ENCODE measurements at places on chromosomes 13 and 19.
A peak's percentile ranks its signal among the peaks of the same experiment; 100 is the strongest.

DNA sequence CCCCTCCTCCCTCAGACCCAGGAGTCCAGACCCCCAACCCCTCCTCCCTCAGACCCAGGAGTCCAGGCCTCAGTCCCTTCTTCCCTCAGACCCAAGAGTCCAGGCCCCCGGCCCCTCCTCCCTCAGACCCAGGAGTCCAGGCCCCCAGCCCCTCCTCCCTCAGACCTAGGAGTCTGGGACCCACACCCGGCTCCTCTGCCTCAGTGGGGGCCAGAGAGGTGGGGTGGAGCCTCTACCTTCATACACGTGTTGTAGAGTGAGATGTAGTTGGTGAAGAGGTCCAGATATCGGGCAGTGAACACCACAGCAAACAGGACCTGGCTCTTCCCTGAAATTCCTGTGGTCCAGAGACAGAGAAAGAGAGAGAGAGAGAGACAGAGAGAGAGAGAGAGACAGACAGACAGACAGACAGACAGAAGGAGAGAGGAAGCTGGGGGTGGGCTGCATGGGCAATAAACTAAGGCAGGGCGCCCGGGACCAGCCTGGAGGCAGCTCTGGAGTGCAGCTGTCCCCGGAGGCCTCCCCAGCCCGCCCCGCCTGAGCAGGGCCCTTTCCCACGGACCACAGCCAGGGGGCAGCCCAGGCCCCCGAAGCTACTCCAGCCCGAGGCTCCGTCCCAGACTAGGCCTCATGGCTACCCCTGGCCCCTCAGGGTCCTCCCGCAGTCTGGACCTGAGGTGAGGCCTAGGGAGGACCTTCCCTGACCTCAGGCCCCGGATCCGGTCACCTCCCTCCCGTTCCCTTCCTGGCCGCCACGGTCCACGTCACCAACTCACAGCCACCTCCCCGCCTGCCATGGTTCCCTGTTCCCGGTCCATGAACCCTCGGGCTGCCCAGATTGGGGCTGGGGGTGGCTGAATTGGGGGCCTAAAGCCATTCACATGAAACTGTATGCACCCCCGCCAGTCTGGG is 907 bp downstream of the KDELR1 start:
- no peak for DNase-seq

DNA sequence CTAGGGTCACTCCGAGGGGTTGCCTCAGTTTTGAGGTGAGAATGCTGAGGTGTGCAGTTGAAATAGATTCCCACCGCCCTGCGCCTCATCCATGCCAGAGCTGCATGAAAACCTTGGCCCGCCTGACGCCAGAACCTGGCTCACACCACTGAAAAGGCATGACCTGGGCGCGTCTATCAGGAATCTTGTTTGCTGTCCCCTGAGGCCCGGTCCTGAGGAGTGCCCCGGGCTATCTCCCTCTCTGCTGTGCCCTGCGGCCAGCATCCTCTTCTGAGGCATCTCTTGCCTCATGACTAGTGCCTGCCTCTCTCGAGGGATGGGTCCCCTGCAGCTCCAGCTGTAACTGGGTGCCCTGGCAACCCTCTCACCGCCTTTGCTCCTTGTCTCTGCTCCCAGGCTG is 28.1 kb downstream of the SMARCA4 start:
- no peak for DNase-seq

DNA sequence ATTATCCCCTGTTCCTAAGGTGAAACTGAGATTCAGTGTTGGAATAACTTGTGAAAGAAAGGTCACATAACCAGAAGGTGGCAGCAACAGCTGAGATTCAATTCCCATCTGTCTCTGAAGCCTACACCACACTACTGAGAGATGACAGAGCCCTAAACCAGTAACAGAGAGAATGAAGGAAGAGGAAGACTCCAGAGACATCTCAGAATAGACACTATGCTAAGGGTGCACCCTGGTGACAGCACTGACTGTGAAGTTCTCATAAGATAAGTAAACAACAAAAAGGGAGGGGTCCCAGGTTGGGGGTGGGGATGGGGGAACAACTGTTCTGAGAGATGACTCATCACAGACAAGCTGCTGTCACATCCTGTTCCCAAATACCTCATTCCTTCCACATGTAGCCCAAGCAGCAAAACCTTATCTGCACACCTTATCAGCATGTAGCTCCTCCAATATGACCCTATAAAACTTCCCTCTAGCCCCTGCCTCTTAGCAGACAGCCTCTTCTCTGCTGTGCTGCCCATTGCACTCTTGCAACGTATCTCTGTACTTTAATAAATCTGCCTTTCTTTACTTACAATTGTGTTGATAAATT is 46.5 kb downstream of the UTP14C start:
- DNase-seq = no peak

DNA sequence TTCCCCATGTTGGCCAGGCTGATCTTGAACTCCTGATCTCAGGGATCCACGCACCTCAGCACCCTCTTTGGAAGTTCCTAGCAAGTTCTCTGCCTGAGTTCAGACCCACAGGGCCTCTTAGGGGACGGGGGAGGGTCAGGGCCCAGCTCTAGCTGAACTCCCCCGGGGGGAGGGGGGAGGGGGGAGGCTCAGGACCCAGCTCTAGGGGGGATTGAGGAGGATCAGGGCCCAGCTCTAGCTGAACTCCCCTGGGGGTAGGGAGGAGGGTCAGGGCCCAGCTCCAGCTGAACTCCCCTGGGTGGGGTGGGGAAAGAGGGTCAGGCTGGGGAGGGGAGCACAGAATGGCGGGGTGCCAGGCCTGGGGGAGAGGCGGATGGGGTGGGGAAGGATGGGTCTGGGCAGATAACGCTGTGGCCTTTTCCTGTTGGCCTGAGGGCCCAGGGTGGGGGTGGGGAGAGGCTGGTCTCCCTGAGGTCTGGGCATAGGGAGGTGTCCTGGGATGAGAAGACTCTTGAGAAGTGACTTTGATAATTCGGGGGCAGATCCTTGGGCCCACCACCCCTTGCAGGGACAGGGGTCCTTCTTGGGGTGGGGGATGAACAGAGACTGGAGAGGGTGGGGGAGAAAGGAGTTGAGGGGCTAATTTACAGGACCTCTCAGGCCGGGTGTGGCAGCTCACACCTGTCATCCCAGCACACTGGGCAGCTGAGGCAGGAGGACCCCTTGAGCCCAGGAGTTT is 5.5 kb upstream of the PTBP1 start:
- DNase-seq = no peak

- peak; percentile 26 for DNase-seq
Observed at GRCh38 chr13:24178847-24179485, 18.4 kb downstream of the SPATA13 start.

GRCh38 chr13:44231786-44232516 is 141.7 kb upstream of the SERP2 start:
- peak; percentile 98 for DNase-seq

DNA sequence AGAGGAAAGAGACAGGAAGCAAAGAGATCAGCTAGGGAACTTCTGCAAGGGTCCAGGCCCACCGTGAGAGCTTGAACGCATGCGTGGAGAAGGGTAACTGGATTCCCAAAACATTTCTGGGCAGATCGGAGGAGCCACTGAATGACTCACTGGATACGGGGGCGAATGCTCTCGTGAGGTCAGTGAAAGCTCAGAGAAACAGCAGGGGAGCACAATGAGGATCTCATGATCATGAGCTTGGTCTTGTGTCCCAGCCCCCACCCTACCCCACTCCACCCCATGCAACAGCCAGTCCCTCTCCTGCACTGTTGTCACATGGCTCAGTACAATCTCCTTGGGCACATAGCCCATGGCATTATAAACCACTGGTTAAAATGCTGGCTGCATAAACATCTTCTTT is 40.6 kb downstream of the DCLK1 start:
- no peak for DNase-seq

DNA sequence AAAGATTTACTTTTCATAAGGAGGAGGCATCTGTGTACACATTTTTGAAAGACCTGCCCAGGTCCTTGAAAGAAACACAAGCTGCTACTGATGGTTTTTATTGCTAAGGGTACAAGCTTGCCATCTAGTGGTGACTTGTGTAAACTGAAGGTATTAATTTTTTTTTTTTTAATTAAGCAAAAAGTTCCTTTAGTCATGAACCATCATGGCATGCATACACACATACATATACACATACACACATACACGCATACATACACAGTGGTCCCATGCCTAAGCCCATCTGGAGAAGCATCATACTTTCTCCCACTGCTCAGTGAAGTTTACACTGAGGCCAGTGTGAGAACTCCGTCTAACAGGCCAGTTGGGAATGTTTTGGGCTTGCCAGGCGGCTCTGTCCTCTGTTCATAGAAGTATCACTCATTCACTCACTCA is 312.5 kb downstream of the DCLK1 start:
- DNase-seq = no peak

- no peak for DNase-seq
Observed at GRCh38 chr13:59144700-59145099, 1019.0 kb downstream of the DIAPH3 start.

DNA sequence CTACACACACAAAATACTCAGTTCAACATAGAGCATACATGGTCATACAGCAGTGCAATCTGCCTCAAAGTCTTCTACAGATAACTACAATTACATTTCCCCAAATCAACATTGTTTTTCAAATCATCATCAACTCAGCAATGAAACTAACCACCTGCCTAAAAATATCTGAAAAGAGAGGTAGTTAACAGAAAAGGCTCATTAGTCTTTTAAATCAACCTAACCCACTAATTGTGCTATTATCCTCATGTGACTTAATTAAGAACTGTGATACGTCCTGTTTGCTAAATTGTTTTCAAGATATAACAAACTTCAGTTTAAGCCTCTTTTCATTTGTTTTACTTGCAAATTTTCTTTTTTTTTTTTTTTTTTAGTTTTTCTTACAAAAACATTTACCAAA is 65.4 kb downstream of the VWA8 start:
- DNase-seq = no peak

DNA sequence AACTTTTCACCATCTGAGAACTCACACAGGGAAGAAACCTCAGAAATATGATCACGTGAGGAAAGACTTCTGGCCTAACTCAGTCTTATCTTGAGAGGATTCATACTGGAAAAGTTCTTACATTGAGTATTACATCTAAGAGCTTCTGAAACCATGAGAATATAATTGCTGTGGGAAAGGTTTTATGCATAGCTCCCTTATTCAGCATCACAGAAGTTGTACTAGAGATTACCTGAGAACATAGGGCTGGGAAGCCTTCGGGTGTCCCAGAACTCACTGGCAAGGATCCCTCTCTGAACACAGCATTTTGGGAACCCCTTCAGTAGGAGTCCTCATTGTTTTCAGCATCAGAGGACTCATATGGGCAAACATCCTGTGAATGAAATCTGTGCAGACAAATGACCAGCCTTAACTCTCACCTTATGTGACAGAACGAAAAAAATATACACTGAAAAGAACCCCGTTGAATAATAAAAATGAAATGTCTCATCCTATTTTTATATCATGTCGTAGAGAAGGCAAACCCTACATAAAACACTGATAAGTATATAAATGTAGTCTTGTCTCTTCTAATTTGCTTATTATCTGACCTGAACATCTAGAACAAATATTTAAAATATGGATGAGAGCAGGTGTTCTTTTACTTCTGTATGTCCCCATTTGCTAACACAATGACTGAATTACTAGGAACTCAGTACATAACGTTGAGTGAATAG is 14.2 kb downstream of the ZNF274 start:
- DNase-seq = no peak

- DNase-seq = no peak
Observed at GRCh38 chr13:113428871-113429607, 24.2 kb downstream of the ADPRHL1 start.

DNA sequence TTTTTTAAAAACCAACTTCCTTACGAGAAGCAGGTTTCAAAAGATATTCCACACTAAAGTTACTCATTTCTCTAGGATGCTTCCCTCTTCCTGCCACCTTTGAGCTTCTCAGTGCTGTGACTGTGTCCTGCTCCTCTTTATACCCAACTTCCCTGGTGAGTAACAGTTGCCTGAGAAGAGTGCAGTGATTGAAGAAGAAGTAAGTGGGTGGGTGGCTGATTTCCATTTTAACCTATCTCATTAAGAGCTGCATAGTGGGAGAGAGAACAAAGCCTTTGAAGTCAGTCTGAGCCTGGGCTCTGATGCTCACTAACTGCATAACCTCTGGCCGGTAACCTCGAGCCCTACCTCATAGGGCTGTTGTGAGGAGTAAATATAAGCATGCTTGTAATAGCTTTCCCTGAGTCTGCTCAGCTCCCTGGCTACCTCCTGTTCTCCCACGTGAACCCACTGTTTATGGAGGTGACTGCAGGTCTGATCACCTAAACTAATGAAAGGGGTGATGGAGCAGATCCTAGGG is 977.3 kb downstream of the UQCRFS1 start:
- DNase-seq = no peak

DNA sequence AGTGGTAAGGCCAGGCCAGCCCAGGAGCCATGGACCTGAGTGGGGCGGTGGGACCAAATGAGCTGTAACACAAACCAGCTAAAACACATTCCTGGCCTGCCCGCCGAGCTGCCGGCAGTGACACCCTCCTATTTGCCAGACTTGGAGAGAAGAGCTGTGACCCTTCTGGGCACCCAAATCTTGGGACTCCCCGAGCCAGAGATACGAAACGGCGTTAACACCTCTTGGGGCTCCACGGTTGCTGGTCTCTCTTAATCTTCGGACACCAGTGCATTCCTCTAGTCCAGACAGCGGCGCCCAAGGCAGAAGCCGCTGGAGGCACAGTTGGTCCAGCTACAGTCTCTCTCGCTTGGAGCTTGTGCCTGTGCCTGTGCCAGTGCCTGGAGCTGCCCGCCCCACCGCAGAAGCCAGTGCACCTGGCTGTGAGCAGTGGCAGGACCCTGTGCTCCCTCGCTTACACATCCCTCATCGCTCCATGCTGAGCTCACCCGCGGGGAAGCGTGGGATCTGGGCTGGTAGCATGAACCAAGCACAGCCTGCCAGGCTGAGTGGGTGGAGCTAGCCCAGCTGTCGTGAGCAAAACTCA is 147.2 kb upstream of the KLHL1 start:
- no peak for DNase-seq

DNA sequence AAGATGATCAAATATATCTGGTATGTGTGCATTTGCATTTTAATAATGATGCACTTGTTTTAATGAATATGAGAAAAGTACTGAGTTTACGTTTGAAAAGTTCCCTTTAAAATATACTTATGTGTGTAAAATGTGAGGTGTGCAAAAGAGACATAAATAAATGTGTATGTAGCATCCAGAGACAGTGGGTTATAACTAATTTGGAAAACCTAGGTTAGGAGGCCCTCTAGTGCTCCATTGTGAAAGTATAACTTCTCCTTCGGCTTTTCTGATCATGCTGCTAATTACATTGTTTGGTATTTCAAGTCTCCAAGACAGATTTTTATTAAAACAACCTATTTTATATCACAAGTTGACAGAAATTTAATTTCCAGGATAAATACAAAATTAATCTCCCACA is 30.1 kb downstream of the SCEL start:
- no peak for DNase-seq

Data from epithelial cell of prostate (primary cell).